Glutamatergic neuron (in vitro differentiated cells): ENCODE measurements at places on chromosomes 12 and 14.

- DNase-seq = no peak
Observed at GRCh38 chr12:132566516-132567131, 43.8 kb downstream of the LRCOL1 start.

- DNase-seq = no peak
Observed at GRCh38 chr14:71400871-71401321, 493.6 kb downstream of the PCNX1 start.

DNA sequence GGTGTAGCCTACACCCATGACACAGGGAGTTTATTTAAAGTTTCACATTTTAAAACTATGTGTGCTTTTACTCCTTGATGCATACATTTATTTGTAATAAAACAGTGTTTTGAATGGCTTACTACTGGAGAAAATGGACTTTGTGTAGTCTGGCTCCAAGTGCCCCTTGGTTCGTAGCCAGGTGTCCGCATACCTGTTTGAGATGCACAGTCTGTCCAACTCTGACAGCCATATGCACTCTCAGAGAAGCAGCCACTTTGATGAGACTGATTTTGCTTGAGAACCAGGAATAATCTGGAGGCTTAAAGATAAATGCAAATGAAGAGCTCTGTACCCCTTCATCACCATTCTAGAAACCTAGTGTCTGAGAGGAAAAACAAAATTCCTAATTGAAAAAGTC, 24.0 kb downstream of the RTN1 start:
- DNase-seq = no peak

- no peak for DNase-seq
Observed at GRCh38 chr14:104211741-104212140, 73.4 kb downstream of the KIF26A start.

DNA sequence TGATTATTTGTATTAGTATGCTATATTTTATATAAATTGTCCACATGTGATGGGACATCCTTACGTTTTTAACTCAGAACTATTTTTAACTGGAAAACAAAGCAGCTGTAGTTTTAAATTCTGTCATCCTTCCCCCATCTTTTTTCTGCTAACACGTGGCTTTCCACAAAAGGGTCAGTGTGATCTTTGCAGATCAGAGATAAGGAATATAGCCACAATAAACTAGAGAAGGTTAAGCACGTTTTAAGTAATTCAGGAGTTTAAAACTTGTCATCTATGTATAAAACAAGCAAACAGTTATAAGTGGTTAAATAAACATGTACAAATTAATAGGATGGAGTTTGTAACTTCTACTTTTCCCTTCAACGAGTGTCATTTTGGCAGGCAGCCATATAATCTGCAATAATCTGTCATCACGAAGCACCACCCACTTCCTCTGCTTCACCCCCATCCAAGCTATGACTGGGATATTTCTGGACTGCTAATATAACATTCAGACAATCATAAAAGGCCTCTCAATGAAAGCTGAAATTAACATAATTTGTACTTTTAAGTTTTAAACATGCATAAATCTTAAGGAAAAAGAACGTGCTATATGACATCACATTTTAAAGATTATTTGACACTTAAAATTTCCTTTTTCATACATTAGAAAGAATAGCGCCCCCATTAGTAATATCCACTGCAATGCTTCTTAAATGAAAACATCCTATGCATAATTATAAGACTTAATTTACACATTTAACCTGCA, 15.3 kb downstream of the TAOK3 start:
- no peak for DNase-seq

DNA sequence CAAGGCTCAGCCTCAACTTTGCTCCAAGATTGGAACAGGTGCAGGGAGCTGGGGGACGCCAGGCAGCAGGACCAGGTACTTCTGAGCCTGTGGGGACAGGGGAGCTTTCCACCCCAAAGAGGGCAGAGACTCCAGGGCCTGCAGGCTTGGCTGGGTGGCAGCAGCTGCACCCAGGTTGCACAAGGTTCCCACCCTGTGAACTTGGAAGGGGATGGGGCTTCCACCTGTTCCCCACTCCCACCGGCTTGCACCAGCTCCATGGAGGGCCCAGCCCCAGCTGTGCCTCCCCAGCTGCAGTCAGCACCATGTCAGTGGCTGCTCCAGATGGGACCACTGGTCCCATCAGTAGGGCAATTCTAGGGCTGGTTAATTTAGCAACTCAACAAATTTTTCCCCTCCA, 114.0 kb upstream of the CDKN3 start:
- no peak for DNase-seq

DNA sequence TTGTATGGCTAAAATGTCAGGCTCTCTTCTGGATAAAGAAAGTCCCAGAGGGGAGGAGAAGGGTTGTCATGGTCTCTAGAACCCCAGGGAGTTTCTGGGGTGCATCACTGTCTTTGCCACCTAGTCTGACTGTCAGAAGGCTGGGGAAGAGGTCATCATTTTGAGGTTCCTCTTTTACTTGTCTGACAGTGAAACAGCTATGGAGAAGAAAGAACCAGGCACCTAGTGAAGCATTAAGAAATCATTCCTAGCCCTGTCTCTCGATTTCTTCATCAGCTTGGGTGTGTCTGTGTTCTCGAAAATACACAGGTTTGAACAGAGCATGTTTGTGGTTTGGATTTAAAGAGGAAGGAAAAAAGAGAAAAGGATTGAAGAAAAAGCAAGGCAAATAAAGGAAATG, 158.7 kb upstream of the LRIG3 start:
- DNase-seq = no peak
